ENCODE measurements at places on chromosomes 2 and 18.

GRCh38 chr18:27449104-27449503 lies 264.0 kb upstream of the CHST9 start:
- no peak for DNase-seq

DNA sequence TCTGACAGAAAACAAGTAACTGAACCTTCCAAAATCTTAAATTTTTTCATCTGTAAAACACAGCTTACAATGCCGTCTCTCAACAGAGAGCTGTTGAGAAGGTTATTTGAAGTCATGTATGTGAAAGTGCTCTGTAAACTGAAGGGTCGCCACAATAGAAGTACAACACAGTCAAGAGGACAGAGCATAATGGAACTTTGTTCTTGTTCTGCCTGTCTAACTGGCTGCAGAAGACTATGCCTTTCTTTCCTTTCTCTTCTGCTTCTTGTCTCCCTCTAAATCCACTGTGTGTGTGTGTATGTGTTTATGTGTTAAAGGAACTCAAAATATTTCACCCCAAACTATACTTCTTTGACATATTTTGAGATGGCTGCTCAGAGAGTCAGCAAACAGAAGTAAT lies 365.8 kb upstream of the RND3 start:
- no peak for DNase-seq

DNA sequence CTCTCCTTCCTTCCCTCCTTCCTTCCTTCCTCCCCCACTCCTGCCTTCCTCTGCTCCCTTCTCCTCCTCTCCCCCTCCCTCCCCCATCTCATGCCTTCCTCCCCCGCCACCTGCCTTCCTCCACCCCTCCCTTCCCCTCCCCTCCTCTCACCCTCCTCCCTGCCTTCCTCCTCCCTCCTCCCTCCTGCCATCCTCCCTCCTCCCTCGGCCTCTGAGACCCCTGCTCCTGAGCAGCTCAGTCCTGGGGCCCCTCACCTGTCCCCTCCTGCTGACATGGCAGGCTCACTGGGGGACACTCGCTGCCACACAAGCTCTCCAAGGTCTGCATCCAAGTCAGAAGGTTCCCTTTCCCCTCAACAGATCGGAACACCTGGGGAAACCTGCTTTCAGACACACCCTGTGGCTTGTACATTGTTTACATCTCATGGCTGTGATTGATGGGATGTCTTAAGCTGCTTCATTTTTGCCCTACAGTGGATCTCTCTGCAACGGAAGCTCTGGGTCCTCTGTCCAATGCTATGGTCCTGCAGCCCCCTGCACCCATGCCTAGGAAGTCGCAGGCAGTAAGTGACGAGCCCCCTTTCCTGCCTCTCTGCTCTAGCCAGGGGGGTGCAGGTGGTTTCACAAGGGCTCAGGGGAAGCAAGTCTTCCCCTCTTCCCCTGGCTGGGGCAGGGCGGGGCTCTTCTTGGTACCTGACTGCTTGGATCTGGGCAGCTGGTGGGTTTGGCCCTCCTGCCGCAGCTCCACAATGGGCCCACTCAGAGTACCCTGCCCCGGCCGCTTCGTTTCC lies 22.9 kb downstream of the ITGB1BP1 start:
- no peak for DNase-seq

DNA sequence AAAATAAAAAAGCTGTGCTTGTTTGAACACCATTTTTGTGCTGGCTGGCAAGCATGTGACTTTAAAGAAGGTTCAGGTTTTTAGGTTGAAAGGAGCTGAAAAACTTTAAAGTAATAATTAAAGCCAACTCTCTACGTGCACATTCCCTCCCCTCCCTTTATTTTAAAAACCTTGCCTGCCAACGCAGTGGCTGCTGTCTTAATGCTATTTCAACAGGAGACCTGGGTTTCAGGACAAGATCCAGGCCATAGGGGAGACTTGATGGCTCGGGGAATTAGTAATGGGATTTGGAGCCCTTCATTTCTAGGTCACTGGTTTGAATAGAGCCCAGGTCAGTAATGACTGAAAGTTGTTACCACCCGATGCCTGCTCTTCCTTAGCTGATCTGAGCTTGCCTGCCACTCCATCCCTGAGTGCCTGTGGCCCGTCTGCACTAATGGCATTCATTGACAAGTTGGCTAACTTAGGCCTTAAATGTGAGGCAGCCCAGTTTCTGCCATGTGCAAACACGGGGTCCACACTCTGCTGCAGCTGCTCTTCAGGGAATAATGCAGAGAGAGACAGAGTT lies 1233.2 kb upstream of the ZEB2 start:
- no peak for DNase-seq

DNA sequence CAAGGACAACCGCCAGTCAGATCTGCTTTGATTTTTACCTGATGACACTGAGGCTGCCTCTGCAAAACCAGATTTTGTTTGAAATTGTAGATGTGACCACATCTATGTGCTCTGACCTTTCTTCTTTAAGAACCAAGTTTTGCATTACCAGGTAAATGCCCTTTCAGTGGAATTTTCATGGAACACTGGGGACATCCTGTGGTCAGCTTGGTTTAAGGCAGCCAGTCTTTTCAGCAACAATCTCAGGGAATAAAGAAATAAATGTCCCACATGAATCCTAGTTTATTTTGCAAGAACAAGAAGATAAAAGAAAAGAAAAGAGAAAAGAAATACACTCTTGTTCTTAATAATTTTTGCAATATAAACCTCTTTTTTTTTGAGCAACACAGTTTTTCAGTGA lies 90.6 kb downstream of the POU3F3 start:
- DNase-seq, result no peak

- DNase-seq, result no peak
These were observed 705.6 kb upstream of the ID2 start for GRCh38 chr2:7976206-7976605.

DNA sequence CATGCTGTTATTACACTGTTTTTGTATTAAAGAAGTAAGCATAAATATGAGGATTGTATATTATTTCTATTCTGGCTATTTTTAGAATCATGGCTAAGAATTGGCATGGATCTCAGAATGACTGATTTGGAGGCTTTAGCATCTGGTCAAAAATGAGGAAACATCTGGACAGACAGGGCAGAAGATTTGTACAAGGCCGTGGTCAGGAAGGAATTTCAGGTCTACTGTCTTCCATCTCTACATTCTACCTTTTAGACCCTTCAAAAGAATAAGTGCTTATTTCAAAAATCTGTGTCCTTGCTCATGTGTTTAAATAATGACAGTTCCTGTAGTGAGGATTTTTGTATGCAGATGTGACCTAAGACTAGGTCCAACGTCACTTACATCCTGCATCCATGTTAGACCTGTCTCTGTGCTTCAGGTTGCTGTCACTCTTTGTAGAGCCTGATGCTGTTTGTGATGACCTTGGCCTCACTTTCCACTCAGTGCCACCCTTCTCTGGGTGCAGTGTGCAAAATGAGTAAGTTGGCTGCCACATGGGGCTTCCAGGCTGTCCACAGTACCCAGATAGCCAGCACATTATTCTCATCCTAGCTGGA lies 54.7 kb upstream of the B3GNT2 start:
- no peak for DNase-seq

GRCh38 chr2:79155826-79156476 lies 3.6 kb downstream of the REG3A start:
- DNase-seq, result no peak

DNA sequence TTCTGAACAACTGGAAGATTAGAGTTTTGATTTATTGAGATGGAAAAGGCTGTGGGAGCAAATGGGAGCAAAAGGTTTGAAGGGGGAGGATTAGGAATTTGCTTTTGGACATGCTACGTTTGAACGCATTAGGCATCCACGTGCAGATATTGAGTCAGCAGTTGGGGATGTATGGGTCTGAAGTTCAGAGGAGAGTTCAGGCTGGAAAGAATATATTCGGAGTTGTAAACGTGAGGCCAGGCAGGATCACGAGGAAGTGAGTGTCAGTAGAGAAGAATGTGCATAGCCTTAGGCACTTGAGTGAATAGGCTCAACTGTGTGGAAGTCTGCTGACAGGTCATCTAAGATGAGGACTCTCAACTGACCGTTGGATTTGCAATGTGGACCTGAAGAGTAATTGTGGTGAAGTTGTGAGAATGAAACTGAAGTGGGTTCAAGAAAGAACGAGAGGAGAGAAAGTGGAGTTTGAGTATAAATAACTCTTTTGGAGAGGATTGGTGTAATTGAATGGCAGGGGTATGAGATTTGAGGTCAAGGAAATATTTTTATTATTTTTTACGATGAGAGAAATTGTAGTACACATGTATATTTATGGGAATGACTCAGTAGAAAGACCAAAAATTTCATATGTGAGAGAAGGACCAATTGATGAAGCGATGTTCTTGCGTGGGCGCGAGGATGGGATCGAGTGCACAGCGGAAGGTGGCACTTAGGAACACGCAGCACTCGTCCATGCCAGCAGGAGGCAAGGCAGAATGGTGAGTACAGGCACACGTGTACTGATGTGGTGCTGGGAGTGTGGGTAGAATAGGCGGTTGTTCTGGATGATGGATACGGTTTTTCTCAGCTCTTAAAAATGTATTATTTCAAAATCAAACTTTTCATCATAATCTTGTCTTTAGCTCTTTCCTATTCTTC lies 40.5 kb upstream of the POLE4 start:
- no peak for DNase-seq

DNA sequence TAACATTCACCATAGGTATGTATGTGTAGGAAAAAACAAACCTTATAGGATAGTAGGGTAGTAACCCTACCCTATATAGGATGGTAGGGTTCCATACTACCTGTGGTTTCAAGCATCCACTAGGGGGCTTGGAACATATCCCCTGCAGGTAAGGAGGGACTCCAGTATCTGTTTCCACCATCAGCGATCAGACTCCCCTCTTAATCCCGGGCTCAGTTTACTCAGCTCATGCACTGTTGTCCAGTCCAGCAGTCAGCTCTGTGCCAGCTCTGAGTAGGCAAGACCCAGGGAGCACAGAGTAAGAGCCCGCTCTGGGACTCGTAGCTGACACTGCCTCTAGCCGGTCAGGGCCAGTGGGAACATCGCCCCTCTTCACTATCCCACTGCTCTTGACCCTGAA lies 61.7 kb downstream of the MEX3C start:
- no peak for DNase-seq

DNA sequence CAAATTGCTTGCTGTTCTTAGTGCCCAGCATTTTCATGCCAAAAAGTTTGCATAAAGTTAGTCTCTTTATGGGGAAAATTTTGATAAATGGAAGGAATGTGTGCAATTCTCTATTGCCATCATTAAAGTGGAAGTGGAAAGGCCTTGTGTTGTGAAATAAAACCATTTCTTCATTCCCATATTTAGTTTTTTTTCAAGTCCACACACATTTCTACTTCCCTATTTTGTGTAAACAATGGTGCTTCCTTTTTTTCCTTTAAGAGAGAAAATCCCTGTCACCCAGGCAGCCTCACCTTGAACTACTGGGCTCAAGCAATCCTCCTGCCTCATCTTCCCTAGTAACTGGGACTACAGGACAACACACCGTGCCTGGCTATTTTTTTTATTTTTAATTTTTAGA lies 42.3 kb upstream of the NCOA1 start:
- DNase-seq, result no peak

DNA sequence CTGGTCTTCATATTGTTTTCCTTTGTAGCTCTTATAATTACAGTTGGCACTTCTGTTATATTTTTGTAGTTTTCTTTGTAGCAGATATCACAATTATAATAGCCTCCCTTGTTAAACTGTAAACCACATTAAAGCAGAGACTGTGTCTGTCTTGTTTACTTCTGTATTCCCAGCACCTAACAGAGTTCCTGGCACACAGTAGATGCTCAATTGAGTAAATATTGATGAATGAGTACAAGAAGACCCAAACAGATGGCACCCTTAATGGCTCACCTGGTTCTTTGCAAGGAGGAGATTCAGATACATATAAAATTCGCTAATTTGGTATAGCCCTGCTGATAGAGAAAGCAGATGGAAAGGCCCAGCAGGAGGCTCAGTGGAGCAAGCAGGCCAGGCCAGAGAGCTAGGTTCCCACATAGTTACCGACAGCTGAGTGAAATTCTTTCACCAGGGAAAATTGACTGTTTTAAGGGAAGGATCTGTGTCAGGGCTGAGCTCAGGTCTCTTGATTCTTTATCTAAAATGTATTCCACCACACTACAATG lies 120.1 kb downstream of the NUP35 start:
- no peak for DNase-seq

DNA sequence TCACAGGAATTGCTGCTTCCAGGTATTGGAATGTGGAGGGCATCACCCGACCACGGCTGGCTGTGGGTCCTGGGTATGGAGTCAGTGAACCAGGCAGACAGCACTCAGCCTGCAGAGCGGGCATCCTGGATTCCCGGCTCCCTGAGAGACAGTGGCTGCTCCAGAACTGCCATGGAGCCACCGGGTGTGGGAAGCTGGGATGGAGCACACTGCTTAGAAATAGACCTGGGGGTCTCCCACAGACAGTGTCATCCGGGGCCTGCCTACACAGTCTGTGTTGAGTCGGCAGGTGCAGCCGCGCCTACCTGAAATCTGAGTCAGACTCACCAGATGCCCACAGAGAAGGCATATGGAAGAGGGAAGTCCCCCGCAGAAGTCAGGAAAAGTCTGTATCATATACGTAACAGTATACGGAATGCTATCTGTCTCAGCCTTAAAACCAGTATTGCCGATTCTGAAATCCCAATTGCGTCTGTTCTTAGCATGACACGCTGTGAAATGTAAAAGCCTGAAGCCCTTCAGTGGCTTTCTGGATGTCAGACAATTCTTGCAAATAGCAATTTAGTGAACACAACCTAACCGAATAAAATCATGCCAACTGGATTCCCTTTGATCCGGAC lies 509.7 kb upstream of the MYT1L start:
- no peak for DNase-seq

GRCh38 chr18:26584745-26585144 lies 36.4 kb upstream of the KCTD1 start:
- DNase-seq, result no peak

- DNase-seq, result no peak
These were observed 260.4 kb downstream of the METTL4 start for GRCh38 chr18:2310886-2311285.

DNA sequence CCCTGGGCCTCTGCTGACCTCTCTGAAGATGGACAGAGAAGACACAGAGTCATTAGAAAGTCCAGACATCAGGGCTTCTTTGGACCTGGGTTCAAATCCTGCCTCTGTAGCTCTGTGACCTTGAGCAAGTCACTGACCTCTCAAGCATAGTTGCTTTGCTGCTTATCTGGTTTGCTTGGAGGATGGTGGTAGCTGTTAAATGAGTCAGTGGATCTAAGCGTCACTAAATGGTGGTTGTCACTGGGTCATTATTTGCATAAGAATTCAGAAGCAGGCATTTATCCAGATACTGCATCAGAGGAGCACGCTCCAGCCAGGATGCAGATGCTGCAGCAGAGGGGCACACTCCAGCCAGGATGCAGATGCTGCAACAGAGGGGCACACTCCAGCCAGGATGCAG lies 229.2 kb downstream of the GLI2 start:
- no peak for DNase-seq

- DNase-seq, result no peak
These were observed 70.7 kb downstream of the RBM43 start for GRCh38 chr2:151191001-151191400.

- no peak for DNase-seq
These were observed 136.5 kb upstream of the HAAO start for GRCh38 chr2:42928692-42929545.

- DNase-seq, result no peak
These were observed 216.3 kb upstream of the ITGA4 start for GRCh38 chr2:181240844-181241243.

GRCh38 chr2:168346725-168347477 lies 99.5 kb upstream of the STK39 start:
- peak; percentile 75 for DNase-seq
